GM12878 (cell line): ENCODE measurements at places on chromosomes 1 and 21. TPM values are rescaled to one million over a fixed set of nuclear protein-coding genes. Genes with fewer than 3 reads are reported as not detected.

- H3K27ac ChIP-seq, result no peak overlapping the region
- no peaks in the 10 kb centered on the region for H3K27me3 ChIP-seq
- H3K36me3 ChIP-seq, result no peaks in the 10 kb centered on the region
- no peaks in the 10 kb centered on the region for H3K4me1 ChIP-seq
- no peak for DNase-seq
Observed at GRCh38 chr1:64001038-64001437, 202.4 kb upstream of the UBE2U start.

DNA sequence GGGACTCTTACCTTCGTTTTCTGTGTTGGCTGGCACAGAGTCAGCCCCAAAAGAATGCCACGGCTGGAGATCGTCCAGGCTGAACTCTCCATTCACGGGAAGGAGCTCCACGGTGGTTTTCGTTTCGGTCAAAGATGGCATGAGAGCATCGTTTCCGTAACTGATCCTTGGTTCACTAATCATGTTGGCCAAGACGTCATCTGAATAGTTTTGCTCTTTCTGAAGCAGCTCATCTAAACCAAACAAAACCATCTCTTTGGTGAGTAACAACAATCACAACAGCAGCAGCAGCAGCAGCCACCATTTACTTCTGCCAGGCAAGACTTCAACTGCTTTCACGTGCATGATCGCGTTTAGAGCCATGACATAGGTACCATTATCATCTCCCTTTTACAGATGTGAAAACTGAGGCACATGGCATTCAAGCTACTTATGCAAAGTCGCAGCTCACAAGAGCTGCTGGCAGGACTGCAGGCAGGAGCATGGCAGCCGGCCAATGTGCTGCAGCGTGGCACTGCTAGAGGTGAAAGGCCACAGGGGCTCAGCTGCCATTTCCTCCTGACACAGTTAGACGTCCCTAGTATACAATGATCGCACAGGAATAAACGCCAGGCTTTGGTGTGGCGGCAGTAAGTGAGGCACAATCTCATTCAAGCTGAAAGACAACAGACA is 177.1 kb downstream of the GABPA start:
- no peaks in the 10 kb centered on the region for H3K36me3 ChIP-seq
- H3K4me3 ChIP-seq, result no peak overlapping the region
- H3K4me1 ChIP-seq, result no peaks in the 10 kb centered on the region
- no peak overlapping the region for H3K27ac ChIP-seq
- no peak for DNase-seq
- H3K27me3 ChIP-seq, result no peaks in the 10 kb centered on the region

GRCh38 chr1:234495231-234495990 is 16.4 kb upstream of the TARBP1 start:
- peaks cover 50% of the 10 kb centered on the region for H3K4me1 ChIP-seq
- no peaks in the 10 kb centered on the region for H3K36me3 ChIP-seq
- peak; percentile 79 for DNase-seq
- H3K27me3 ChIP-seq, result no peaks in the 10 kb centered on the region

GRCh38 chr1:209319057-209319432 is 264.5 kb upstream of the CAMK1G start:
- no peak for DNase-seq
- H3K4me1 ChIP-seq, result no peaks in the 10 kb centered on the region

GRCh38 chr1:234554218-234554697 is 55.7 kb downstream of the IRF2BP2 start:
- H3K27ac ChIP-seq, result no peak overlapping the region
- no peaks in the 10 kb centered on the region for H3K36me3 ChIP-seq
- H3K27me3 ChIP-seq, result no peaks in the 10 kb centered on the region
- DNase-seq, result no peak

- no peaks in the 10 kb centered on the region for H3K27me3 ChIP-seq
- H3K36me3 ChIP-seq, result peaks cover 19% of the 10 kb centered on the region
- DNase-seq, result no peak
- no peaks in the 10 kb centered on the region for H3K4me1 ChIP-seq
- H3K4me3 ChIP-seq, result no peak overlapping the region
Observed at GRCh38 chr1:36093929-36094328, 5.2 kb downstream of the ADPRS start.

DNA sequence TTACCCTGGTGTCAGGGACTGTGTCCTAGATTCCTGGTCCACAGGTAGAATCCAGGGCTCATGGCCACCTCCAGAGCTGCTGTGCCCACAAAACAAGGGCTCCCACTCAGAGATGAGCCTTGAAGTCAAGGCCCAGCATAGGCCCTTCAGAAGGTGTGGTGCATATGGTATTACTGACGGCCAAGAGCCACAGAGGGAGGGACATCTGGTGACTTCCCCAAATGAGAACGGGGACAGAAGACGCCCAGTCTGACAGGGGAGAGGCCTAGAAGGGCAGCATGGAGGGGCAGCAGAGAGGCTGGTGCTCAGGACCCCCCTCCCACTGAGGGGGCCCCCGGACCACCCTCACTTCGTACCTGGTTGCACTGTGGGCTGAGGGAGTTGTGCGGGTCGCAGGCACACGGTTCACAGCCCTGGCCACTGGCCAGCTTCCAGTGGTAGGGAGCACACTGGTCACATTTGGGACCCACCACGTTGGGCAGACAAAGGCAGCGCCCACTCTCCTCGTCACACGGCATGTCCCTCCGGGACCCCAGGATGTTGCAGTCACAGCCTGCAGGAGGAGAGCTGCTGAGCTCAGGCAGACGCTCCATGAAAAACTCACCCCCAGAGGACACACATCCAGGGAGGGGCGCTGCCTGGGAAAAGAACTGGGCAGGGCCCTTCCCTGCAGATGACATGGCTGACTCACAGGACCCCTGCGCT is 25.0 kb downstream of the LAMB3 start:
- H3K4me3 ChIP-seq, result no peak overlapping the region
- H3K36me3 ChIP-seq, result no peaks in the 10 kb centered on the region
- no peaks in the 10 kb centered on the region for H3K27me3 ChIP-seq
- H3K27ac ChIP-seq, result no peak overlapping the region

GRCh38 chr1:51270751-51271150 is 34.7 kb downstream of the RNF11 start:
- no peak overlapping the region for H3K4me3 ChIP-seq
- H3K36me3 ChIP-seq, result no peaks in the 10 kb centered on the region; the same call in 1 of the 2 replicates
- H3K27me3 ChIP-seq, result no peaks in the 10 kb centered on the region
- no peak for DNase-seq
- H3K4me1 ChIP-seq, result peaks cover 17% of the 10 kb centered on the region

DNA sequence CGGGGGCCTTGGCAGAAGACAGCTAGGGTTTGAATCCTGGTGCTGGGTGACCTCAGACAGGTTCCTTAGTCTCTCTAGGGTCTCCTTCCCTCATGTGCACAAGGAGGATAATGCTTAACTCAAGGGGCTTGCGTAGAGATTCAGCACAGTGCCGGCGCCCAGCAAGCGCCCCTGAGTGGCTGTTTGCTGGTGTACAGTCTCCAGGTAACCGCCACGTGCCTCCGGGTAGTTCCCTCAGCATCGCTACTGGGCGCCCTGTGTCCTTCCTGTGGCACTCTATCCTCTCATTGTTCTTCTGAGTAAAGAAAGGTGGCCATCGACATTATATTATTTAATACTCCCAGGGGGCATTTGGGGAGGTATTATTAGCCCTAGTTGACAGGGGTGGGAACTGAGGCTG is 80.9 kb downstream of the NENF start:
- no peak overlapping the region for H3K27ac ChIP-seq
- no peaks in the 10 kb centered on the region for H3K36me3 ChIP-seq
- H3K4me3 ChIP-seq, result no peak overlapping the region
- no peak for DNase-seq
- peaks cover 16% of the 10 kb centered on the region for H3K27me3 ChIP-seq
- H3K4me1 ChIP-seq, result no peaks in the 10 kb centered on the region

- DNase-seq, result no peak
- H3K4me1 ChIP-seq, result no peaks in the 10 kb centered on the region
- no peak overlapping the region for H3K4me3 ChIP-seq
- no peaks in the 10 kb centered on the region for H3K36me3 ChIP-seq
Observed at GRCh38 chr1:98049370-98050135, 128.7 kb upstream of the DPYD start.

- H3K4me1 ChIP-seq, result no peaks in the 10 kb centered on the region
- no peak overlapping the region for H3K27ac ChIP-seq
- H3K27me3 ChIP-seq, result no peaks in the 10 kb centered on the region
Observed at GRCh38 chr1:107081102-107081501, 24.6 kb downstream of the PRMT6 start.

- H3K4me1 ChIP-seq, result no peaks in the 10 kb centered on the region
- H3K27me3 ChIP-seq, result no peaks in the 10 kb centered on the region
- no peak overlapping the region for H3K27ac ChIP-seq
Observed at GRCh38 chr1:4494558-4494957, 159.9 kb upstream of the AJAP1 start.

GRCh38 chr1:41382480-41383090 is 21.4 kb downstream of the FOXO6 start:
- H3K27ac ChIP-seq, result no peak overlapping the region
- H3K36me3 ChIP-seq, result no peaks in the 10 kb centered on the region
- no peak for DNase-seq
- peaks cover 23% of the 10 kb centered on the region for H3K27me3 ChIP-seq
- peak overlapping the region; percentile 41; the same call in 1 of the 2 replicates for H3K4me3 ChIP-seq
- H3K4me1 ChIP-seq, result no peaks in the 10 kb centered on the region

DNA sequence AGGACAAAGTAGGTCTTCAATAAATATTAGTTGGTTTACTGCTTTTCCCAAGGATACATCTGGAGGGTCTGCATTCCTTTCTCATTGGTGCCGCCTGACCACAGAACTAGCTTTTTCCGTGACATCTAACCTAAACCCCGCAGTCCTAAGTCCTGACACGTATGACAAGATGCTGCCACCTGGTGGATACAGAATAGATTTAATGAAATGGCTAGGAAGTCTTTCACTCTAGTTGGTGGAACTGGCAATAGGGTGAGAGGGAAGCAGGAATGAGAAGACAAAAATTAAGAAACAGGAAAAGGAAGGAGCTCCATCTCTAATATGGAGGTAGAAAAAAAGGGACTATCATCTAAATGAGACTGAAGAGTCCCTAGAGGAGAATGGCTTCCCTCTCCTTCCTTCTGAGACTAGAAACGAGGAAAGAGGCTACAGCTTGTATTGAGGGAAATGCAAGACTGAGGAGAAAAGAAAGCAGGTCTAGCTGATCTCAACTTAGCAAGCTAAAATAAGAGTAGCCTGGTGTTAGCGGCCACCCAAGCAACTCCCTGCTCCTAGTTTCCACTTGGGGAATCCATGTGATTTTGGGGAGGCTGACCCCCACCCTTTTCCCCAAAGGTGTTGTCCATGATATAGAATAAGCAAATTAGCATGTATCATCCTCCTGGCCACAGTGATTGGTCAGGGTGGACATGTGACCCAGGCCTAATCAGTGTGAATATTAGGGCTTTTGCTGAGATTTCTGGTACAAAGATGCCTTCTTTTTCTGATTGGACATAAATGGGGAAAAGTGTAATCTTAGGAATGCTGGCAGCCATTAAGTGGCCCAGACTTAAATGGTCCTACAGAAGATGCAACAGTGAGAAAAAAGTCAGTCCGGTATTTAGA is 5.9 kb downstream of the RFX5 start:
- peaks cover 14% of the 10 kb centered on the region for H3K36me3 ChIP-seq
- H3K27me3 ChIP-seq, result no peaks in the 10 kb centered on the region
- no peak overlapping the region for H3K4me3 ChIP-seq
- no peak overlapping the region for H3K27ac ChIP-seq

GRCh38 chr21:25733859-25734653 is 648 bp downstream of the ATP5PF start:
- peaks cover 19% of the 10 kb centered on the region for H3K4me1 ChIP-seq
- H3K36me3 ChIP-seq, result 0 out of 2 replicates have a peak, but pooled peaks cover 4% of the 10 kb centered on the region
- peak overlapping the region; percentile 97 for H3K27ac ChIP-seq
- DNase-seq, result no peak
- no peaks in the 10 kb centered on the region for H3K27me3 ChIP-seq
- H3K4me3 ChIP-seq, result peak overlapping the region; percentile 98

- no peak overlapping the region for H3K27ac ChIP-seq
- H3K4me3 ChIP-seq, result no peak overlapping the region
- H3K4me1 ChIP-seq, result no peaks in the 10 kb centered on the region
Observed at GRCh38 chr21:21034036-21034435, 35.8 kb downstream of the NCAM2 start.

- no peaks in the 10 kb centered on the region for H3K27me3 ChIP-seq
- no peak for DNase-seq
- H3K4me1 ChIP-seq, result no peaks in the 10 kb centered on the region
Observed at GRCh38 chr1:224387302-224387912, 30.7 kb downstream of the CNIH4 start.

DNA sequence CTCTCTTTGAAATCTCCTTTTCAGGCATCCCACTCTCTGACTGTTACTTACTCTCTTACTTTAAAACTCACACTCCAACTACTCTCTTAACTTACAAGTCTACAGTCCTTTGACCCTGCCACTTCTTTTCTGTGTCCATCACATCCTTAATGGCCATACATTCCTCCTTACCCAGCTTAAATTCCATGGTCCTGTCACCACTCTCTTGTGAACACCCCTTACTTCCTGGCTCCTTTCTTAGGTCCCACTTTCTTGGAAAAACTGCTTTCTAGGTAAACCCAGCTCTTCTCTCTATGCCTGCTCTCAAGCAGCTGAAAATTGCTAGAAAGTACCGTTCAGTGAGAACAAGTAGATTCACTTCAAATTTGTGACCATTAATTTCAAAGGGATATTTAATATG is 109.1 kb downstream of the OLFML2B start:
- peak overlapping the region; percentile 71 for H3K27ac ChIP-seq
- peaks cover 8% of the 10 kb centered on the region; the same call in 1 of the 2 replicates for H3K36me3 ChIP-seq
- H3K4me1 ChIP-seq, result peaks cover 19% of the 10 kb centered on the region
- H3K27me3 ChIP-seq, result no peaks in the 10 kb centered on the region
- no peak overlapping the region for H3K4me3 ChIP-seq

GRCh38 chr1:99751877-99752504 is 14.4 kb downstream of the FRRS1 start:
- peaks cover 32% of the 10 kb centered on the region for H3K4me1 ChIP-seq
- H3K4me3 ChIP-seq, result no peak overlapping the region
- peak overlapping the region; percentile 80 for H3K27ac ChIP-seq
- peak; percentile 73 for DNase-seq

DNA sequence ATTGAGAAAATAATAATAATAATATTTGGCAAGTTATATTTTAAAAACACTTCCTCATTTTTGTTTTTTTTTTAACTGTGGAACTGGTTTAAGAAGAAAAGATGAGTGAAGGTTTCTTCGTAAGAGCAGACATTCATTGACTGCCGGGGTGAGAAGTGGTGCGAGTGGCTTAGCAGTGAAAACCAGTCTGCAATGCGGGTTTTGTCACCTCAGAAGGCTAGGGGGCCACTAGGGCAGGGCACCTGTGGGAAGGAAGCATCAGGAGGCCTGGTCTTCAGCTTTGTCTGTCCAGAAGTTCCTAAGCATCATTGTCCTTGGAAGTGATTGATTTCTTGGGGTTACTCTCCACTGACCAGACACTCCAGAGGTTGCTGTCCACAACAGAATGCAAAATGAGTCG is 339.2 kb downstream of the ZNF326 start:
- no peak overlapping the region for H3K27ac ChIP-seq
- DNase-seq, result no peak
- H3K27me3 ChIP-seq, result 0 out of 2 replicates have a peak, but pooled peaks cover 2% of the 10 kb centered on the region
- H3K36me3 ChIP-seq, result no peaks in the 10 kb centered on the region
- no peak overlapping the region for H3K4me3 ChIP-seq
- no peaks in the 10 kb centered on the region for H3K4me1 ChIP-seq

Gene C21orf58
- total RNA-seq, result 17.9 and 22.3 TPM in 2 replicates

Gene CD5L
- total RNA-seq, result 0.10 and 0.43 TPM in 2 replicates

Gene LCE6A
- not detected in 2 replicates for total RNA-seq

Gene TEX35
- total RNA-seq, result not detected in 2 replicates

Gene CYP4A22
- total RNA-seq, result not detected in 2 replicates

Gene FLG2
- total RNA-seq, result not detected in 2 replicates

Gene SMPDL3B
- 1.9 TPM in 2 replicates for total RNA-seq

Gene LENEP
- total RNA-seq, result 0.40 and 0.64 TPM in 2 replicates

Gene NEK2
- total RNA-seq, result 28.7 TPM in 2 replicates

Gene ABCD3
- 27.4 and 29.3 TPM in 2 replicates for total RNA-seq

Gene OLFM3
- total RNA-seq, result not detected in 2 replicates

Gene FCGR3B
- not detected in 2 replicates for total RNA-seq

Gene SPATA6
- total RNA-seq, result 0.13 TPM in 1 of 2 replicates, not detected in the other
